ENCODE measurements at places on chromosomes 2 and 18. TPM values are rescaled to one million over a fixed set of nuclear protein-coding genes. Genes with fewer than 3 reads are reported as not detected.

The GPR39 gene
- 7.4 TPM for total RNA-seq

The PROM2 gene
- 0.30 TPM for total RNA-seq

The GRHL1 gene
- total RNA-seq: 0.59 TPM

The DLGAP1 gene
- not detected for total RNA-seq

The MATN3 gene
- total RNA-seq: 3.0 TPM

The HOXD4 gene
- total RNA-seq: 0.30 TPM

The WDR7 gene
- total RNA-seq: 21.1 TPM

The FAM237A gene
- not detected for total RNA-seq

The DTNB gene
- 3.3 TPM for total RNA-seq

The MROH2A gene
- total RNA-seq: not detected

The BMP10 gene
- total RNA-seq: not detected

The ATIC gene
- 37.7 TPM for total RNA-seq

The CTAGE1 gene
- not detected for total RNA-seq

The MOGAT1 gene
- total RNA-seq: not detected

The ARHGEF4 gene
- total RNA-seq: 7.4 TPM

The EIF2B4 gene
- 23.0 TPM for total RNA-seq

The CAPG gene
- total RNA-seq: 49.6 TPM

The NCKAP5 gene
- 9.2 TPM for total RNA-seq

The GALNT3 gene
- 5.4 TPM for total RNA-seq

The VSNL1 gene
- not detected for total RNA-seq

The GPR55 gene
- total RNA-seq: not detected

The ALKAL2 gene
- total RNA-seq: not detected

The HAAO gene
- total RNA-seq: not detected

The UGT1A10 gene
- total RNA-seq: not detected
